ENCODE measurements at places on chromosomes 11 and 22. TPM values are rescaled to one million over a fixed set of nuclear protein-coding genes. Genes with fewer than 3 reads are reported as not detected.

Gene KCNJ1
- total RNA-seq, result not detected

Gene TOLLIP
- total RNA-seq, result 53.9 TPM

Gene TFIP11
- 35.6 TPM for total RNA-seq

Gene ABCC8
- not detected for total RNA-seq

Gene MAPK8IP1
- 10.0 TPM for total RNA-seq

DNA sequence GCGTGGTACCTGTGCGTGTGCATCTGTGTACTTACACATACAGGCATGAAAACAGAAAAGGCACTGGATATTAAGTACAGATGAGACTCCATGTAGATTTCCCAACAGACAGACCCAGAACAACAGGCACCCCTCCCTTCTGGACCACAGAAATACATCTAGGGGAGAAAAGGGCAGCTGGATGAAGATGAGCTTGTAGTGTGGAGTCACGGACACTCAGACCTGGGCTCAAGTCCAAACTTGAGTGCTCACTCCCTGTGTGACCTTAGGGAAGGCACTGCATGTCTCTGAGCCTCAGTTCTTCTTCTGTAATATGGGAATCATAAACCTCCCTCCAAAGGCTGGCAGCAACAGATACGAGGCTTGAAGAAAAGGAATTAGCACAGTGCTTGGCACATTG, 108.9 kb downstream of the GALNT18 start:
- DNase-seq, result no peak

- peak; percentile 79 for DNase-seq
Observed at GRCh38 chr22:35219012-35219411, 38.3 kb upstream of the HMGXB4 start.

DNA sequence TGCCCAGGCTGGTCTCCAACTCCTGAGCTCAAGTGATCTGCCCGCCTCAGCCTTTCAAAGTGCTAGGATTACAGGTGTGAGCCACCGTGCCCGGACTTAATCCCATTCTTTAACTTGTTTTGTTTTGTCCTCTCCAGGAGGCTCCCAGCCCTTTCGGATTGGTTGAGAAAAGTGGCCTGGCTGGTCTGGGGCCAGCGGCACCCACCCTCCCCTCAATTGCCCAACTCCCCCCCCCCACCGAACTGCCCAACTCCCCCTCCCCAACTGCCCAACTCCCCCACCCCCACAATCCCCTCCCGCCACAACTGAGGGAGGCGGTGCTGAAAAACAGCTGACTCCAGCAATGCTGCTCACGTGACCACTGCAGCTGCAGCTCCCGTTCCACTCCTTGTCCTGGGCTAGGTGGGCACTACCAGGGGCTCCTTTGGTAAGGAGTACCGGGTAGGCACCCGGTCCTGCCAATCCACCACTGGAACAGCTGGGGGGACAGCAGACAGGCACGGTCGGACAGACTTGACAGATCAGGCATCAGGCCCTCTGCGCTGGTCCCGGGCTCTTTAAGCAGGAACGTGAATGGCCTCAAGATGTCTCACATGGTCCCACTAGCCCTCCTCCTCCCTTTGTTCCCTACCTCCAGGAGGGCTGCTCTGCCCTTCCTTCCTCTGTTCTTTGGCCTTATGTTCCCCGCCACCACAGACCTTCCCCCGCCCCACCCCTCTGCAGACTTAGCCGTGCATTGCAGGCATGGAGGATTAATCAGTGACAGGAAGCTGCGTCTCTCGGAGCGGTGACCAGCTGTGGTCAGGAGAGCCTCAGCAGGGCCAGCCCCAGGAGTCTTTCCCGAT, at the start of gene TCN2:
Gene TCN2 (plus strand): TSS at position 720 of the 845 bp plus-strand sequence. CDS start 158 bp downstream, outside the sequence.
- peak; percentile 65 for DNase-seq

DNA sequence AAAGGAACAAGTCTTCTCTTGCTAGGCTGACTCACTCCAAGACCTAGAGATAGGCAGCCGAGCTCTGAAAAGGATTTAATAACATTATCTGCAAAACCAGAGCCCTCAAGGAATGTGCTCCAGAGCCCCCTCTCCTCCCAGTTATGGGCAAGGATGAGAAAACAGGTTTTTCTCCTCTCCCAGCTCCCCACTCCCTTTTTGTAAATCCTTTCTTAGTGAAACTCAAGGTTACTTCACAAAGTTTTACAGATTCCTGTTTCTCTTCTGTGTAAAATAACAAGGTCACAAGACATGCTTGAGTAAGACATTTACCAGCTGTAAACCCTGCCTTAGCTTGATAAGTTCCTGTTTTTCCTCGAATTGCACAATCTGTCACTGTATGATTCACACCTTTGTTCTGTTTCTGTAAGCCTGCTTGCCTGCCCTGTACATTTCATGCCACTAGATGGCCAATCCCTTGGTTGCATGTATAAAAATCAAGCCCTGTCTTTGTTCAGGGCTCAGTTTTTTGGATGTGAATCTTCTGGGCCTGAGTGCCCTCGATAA, 489.4 kb downstream of the KCNA4 start:
- DNase-seq, result peak; percentile 3

DNA sequence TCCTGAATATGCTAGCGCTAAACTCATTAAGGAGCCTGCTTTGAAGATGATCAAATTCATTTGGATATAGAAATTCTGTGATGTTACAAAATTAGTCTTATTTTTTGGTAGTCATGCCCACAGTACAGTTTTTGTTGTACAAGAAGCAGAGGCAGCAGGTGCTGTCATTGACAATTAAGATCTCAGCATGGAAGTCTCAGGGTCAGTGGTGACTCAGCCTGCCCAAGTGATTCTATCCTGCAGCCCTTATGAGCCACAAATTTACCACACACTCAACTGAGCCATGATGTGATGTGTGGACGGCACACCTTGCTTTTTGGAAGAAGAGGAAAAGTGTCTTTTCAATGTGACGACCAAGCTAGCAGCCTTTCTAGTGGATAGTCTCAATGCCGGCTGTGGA, 153.6 kb upstream of the SORL1-AS1 start:
- DNase-seq, result no peak

DNA sequence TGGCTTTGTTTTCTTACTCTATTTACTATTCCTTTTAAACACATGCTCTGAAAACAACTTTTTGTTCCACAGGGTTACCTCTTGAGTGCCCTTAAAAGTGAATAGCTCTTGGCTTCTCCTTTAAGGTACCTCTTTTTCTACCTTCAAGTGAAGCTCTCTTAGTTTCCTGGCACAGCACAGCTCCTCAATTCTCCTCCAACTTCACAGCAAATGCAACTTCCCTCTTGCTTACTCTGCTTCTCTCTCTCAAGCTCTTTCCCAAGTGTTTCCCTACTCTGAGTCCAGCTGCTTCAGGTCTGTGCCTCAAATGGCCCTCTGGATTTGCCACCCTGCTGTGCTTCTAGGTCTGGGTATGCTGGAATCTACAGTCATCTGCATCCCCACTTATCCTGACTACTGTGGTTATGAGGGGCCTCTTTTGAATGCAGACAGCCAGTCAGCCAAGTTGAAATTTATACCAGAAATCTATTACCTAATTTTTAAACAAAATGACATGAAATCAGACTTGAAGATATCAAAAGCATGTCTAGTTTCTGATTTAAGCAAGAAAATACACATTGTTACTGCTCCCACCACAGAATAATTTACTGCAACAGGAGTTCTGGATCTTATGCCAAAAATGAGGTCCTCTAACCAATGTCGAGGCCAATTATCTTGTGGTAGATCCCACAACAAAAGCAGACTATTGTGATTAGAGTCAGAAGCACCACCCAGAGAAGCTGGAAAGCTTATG, 371.1 kb downstream of the SOX6 start:
- no peak for DNase-seq

DNA sequence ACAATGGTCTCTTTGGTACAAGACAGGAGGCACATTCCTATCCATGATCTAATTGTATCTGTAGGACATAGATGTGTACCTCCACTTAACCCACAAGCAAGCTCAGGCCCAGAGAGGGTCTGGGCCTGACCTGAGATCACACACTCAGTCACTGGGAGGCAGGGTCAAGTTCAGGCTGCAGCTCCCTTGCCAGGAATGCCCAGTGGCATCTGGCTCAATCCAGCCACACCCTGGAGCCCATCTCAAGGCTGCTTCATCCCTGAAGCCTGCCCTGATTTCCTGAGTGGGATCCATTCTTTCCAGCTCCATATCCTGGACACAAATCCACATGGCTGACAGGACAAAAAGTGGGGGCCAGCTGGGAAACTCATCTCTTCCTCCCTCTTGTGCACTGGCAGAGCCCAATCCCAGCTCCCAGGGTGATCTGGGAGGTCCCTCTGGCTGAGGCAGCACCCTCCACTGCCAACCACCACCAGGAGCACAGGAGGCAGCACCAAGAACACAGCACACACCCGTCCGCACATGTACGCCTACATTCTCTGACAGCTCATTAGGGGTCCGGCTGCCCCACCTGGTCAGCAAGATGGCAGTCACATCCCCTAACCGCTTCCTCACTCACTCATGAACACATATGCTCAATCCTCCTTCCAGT, 39.2 kb upstream of the KLHL35 start:
- DNase-seq, result no peak

DNA sequence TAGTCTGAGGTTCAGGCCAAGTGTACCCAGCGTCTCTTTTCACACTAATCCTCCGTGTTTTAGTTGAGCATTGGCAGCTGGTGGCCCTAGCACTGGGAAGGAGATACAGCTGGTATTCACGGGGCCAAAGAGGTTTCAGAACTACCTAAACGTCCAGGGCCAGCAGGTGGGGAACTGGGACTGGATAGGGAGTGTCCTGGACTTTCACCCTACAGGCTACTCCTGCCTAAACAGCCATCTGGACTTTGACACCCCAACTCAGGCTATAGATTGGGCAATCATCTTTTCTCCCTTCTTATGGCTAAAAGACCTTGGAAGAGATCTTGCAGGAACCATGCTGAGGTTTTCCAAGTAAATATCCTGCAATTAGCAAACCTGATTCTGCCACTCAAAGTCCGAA, 2.8 kb downstream of the SPON1 start:
- DNase-seq, result no peak

DNA sequence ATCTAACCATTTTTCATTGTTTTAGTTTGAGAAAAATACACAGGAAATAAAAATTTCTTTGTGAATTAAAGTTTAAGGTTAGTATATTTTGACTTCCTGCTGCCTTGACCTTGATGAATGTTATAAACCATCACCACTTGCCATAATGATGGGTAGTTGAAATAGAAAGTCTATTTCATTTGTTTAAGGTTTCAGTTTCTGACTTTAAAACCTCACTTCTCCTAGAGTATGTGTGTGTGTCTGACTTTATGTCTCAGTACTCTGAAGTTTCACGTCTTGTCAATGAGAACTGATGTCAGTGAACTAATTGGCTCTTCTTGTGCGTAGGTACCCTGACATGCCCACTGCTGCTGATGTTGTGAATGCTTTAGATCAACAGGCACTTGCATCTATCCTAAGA, 188.2 kb downstream of the METTL15 start:
- no peak for DNase-seq
